Stimulated activated CD8-positive, alpha-beta memory T cell treated with anti-CD3 and anti-CD28 coated beads, Interleukin-7, amount 100 ng/mL, for 1 hour (primary cell): ENCODE measurements at places on chromosomes 3 and 15.

- DNase-seq: no peak
These were observed 8.3 kb downstream of the KIF23 start for GRCh38 chr15:69422336-69422895.

DNA sequence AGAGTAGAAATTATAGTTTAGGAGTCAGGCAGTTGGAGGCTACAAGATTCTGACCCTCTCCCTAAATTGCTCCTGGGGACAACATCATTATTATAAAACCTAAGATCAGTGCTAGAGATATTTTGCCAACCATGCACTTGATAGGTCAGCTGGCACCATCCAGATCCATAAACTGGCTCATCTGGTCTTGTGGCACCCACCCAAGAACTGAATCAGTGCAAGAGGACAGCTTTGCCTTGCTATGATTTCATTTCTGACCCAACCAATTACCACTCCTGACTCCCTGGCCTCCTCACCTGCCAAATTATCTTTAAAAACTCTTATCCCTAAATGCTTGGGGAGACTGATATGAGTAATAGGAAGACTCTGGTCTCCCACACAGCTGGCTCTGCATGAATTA is 461.1 kb upstream of the TGFBR2 start:
- DNase-seq: no peak

DNA sequence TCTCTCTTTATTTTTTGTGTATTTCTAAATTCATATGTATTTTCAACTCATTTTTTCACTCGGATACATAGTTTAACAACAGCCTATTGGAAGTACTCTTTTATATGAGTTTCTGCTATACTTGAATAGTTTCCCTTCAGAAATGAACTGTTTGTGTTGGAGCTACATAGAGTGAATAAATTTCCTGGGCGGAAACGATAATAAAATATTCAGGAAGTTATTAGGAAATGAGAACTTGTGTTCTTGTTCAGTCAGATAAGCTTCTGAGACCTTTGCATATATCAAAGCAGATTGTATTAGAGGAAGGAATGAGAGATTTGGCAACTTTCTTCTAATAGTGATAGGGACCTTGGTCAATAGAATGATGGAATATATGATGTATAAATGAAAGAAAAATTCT is 27.3 kb downstream of the NEO1 start:
- DNase-seq: no peak

DNA sequence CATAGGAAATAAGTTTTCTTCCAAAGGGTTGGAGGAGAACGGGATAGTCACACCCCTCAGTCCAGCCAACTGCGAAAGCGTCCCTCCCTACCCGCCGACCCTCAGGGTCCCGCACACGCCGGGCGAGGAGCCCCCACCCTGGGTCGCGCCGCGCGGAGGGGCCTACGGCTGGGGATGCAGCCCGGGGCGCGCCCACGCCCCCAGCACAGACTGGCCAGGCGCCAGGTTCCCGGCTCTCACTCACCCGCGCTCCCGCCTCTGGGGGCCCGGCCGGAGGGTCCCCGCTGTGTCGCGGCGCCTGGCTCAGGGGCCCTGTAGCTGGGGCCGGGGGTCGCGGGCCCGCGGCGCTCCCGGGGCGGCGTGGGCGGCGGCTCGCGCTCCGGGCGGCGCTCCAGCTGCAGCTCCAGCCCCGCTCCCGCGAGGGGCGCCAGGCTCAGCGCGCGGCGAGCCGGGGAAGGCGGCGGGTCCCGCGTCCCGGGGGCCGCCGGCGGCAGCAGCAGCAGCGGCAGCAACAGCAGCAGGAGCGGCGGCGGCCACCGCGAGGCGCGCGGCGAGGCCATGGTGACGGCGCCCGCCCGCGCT is 375 bp downstream of the HEG1 start:
- no peak for DNase-seq

DNA sequence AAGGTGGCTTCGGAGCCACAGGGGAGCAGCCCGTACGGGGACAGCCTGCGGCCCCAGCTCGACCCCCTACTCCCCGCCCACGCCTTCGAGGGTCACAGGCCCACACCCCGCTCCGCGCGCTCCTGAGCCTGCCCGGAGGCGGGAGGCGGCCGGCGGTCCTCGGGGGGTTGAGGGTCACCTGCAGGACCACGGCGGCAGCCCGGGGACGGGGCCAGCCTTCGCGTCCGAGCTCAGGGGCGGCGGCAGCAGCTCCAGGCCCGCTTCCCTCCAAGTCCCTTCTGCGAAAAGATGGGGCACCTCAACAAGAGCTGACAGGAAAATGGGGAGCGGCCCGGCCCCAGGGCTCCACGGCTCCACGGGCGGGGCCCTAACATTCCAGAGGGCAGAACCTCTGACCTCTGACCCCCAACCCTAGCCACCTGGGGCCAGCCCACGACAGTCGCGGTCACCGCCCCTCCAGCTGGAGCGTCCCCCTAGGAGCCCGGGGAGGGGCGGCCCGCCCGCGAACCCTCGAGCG is 428 bp downstream of the LYSMD4 start:
- DNase-seq: no peak

DNA sequence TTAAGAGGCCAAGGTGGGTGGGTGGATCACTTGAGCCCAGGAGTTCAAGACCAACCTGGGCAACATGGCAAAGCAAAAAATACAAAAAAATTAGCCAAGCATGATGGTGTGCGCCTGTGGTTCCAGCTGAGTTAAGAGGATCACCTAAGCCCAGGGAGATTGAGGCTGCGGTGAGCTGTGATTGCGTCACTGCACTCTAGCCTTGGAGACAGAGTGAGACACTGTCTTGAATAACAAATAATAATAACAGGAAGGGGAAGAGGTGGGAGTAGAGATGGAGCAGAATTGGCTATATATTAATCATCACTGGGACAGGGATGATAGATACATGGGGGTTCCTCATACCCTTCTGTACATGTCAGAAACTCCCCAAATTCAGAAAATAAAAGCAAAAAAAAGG is 23.8 kb upstream of the NMB start:
- DNase-seq: no peak

DNA sequence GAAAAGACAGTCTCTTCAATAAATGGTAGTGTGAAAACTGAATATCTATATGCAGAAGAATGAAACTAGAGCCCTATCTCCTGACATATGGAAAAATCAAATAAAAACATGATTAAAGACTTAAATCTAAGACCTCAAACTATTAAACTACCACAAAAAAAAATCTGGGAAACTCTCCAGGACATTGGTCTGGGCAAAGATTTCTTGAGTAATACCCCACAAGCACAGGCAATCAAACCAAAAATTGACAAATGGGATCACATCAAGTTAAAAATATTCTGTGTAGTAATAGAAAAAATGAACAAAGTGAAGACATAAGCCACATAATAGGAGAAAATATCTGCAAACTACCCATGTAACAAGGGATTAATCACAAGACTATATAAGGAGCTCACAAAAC is 286.4 kb downstream of the TBC1D5 start:
- DNase-seq: no peak

DNA sequence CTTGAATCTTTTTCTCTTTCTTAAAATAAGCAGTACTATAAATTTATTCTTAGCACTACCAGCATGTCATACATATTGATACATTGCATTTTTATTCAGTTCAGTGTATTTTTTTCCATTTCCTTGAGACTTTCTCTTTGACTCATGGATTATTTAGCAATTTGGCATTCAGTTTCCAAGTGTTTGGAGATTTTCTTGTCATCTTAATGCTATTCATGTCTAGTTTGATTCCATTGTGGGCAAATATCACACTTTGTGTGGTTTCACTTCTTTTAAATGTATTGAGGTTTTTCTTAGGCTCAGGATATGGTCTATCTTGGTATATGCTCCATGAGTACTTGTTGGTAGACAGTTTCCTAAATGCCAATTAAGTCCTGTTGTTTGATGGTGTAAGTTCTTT is 99.5 kb downstream of the CHRNA7 start:
- no peak for DNase-seq

DNA sequence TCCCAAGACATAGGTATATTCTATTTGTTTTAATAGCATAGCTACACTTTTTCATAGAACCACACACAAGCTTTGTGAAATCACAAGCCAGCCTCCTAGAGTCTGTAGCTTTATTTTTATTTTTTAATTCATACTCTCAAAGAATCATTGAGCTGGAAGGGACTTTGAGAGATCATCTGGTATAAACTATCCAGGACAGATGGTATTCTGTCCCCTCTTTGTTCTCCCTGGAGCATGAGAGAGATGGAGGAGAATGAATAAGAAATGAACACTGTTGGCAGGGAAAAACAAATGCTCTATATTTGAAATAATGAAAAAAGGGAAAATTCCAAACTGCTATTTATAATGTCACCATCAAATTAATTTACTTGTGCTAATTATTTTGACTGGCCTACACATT is 338.7 kb upstream of the IL12A start:
- DNase-seq: no peak

DNA sequence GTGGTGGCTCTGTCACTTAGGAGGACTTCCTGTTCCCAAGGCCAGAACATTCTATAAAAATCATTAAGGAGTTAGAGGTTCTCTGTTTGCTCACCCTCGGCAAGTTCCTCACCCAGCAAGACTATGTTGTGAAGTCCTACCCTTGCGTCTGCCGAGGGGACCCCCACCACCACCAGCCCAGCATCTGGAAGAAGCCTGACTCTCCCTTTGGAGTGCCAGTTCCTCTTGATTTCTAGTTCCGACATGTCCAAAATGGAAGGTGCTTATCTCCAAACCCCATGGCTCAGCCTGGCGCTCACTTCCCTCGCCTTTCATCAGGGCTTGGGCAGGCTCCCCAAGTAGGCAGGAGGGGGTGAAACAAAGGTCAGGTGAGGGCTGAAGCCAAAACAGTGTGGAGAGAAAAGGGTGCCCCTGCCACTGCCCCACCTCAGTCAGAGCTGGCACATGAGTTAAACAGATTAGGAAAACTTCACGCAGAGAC is 41.0 kb downstream of the BHLHE40 start:
- no peak for DNase-seq

GRCh38 chr15:59276225-59277178 is 69.9 kb downstream of the LDHAL6B start:
- DNase-seq: no peak

- no peak for DNase-seq
These were observed 66.3 kb downstream of the GTPBP8 start for GRCh38 chr3:113057117-113057516.

DNA sequence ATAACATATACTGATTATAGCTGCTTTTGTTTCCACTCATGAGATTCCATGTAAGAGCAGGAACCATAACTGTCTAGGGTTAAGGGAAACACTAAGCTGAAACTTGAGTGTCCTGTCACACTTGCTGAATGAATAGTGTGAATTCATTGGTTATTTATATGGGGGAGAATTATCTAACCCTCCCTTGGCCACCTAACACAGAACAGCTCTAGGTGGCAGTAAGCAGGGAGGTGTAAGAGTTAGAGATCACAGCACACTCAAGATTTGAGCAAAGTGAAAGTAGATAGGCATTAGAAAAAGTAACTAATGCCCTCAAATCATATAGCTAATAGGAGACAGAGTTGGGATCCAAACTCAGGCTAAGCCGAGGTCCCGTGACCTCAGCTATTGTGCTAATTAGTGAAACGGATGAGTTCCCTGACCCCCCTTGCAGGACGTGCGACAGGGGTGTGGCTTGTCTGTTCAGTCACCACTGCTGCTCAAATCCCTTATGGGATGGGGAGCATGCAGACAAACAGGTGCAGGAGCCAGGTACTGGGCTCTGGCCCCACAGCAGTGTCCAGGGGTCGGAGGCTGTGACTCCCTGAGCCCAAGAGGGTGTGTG is 27.7 kb upstream of the ANO10 start:
- DNase-seq: no peak

DNA sequence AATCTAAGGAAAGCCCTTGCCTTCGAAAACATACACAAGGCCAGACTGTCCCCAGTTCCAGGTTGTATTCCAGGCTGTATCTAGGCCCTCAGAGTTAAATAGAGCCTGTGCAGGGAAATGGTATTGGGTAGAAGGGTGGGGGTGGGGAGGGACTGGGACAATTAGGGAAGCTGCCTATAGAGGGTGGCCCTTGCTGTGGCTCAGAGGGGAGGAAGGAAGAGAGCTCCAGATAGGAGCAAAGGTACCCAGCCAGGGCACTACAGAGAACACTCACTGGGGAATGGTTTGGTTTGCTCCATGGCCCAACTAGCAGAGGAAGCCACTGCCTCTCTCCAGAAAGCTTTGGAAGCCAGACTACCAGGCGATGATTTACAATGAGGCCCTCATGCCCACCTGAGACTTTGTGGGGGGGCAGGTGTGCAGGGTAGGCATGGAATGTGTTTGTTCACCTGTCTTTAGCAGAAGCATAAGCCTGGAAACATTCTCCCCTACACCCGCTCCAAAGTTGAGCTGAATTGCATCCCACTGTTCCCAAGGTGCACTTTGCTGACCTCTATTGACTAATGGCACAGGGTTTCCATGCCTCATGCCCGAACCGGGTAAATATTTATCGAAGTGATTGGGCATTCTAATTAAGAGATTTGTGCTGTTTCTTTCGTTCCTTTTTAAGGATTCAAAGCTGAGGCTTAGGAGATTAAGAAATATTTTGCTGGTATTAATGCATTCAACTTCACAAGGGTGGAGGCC is 6.3 kb upstream of the TLE3 start:
- no peak for DNase-seq
